ENCODE measurements at places on chromosomes 13 and 19.

- no peak for DNase-seq
Measured at GRCh38 chr13:101614491-101614890, 162.0 kb downstream of the ITGBL1 start.

DNA sequence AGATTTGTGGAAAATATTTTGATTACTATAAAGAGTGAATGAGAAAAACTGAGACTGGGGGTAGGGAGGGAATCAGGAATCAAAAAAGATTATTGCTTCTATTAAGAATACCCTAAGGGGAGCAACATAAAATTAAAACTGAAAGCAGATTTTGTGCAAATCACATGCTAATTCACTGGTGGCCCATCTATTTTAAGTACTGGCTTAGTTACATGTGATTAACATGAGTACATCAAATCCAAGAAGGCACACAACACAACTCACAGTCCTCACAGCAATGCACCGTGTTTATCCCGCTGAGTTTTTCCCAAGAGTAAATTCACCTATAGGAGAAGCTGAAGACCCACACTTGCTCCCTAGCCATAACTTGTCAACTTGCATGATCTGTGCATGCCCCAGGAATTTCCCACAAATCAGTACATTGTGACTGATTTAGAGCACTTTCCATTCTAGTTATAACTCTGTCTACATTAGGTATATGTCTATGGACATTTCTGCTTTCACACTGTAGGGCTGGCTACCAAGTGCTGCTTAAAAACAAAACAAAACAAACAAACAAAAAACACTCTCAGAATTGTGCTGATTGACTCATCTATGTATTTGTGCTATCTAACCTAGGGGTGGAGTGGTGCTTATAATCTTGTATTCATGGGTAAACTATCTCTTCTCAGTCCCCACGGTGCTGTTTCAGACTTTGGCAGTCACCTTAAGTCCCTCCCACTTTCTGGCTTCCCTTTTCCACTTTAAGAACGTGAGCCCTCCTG, 24.3 kb downstream of the AMER2 start:
- DNase-seq = no peak

GRCh38 chr19:42422092-42422900, 4.9 kb downstream of the LIPE start:
- DNase-seq = no peak

DNA sequence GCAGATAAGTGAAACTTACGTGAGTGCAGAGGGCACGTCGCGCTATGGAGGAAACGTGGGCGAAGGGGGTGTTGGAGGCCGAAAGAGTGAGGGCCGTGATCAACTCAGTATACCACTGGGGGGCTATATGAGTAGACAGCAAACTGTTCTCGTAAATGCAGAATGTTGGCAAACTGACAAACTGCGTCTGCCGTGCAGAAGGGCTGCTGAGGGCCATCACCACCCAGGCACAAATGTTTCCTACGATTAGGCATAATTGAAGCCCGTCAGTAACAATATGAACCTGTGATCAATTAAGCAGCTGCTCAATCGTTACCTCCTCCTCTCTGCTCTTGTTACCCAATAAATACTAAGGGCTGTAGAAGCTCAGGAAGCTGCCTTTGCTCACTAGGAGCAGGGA, 17.3 kb upstream of the MADCAM1 start:
- DNase-seq = no peak

DNA sequence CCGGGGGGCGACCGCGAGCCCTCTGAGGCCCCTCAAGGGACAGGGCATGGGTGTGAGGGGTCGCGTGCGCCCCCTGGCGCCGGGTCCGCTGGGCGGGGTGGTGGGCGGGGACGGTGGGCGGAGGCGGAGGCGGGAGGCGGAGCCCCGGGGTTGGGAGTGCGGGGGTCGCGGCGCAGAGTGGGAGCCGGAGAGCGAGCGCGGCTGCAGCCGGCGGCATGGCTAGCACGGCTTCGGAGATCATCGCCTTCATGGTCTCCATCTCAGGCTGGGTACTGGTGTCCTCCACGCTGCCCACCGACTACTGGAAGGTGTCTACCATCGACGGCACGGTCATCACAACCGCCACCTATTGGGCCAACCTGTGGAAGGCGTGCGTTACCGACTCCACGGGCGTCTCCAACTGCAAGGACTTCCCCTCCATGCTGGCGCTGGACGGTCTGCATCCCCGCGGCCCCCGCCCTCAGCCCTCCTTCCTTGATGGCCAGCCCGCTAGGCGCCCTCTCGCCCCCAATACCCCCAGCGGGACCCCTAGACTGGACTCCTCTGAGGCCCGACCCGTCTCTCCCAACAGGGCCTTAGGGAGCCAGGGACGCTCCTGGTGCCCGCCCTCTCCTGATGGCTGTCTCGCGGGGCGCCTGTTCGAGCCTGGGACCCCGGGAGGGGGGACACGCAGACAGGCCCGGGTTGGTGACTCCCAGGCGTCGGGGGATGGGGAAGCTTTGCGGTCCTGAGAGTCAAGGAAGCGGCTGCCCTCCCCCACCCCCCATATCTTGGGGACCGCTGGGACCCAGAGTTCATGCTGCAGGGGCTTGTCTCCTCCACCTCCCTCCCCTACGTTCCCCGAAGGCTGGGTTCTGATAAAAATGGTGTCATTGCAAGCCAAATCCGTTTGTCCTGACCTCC, at the start of gene CLDN10:
Gene CLDN10 (plus strand): TSS at position 182 of the 903 bp plus-strand sequence. CDS start 34 bp downstream, at position 216.
- DNase-seq = no peak

DNA sequence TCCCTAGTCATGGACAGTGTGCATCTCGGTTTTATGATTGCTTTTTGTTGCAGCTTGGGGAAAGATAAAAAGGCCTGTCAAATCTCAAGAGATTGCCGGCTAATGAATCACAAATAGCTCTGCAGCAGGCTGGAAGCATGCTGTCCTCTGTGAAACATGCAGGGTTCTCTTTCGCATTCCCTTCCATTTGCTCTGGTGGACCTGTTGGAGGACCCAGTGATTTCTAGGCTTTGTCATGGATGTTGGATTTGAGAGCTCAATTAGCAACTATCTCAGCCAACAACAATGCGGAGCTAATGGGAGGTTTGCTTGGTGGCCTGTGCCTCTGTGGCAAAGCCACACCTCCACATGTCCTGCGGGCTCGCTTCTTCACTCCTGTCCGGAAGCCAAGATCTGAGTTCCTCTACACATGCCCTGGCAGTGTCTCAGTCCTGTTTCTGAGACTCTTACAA, 418.1 kb upstream of the ARGLU1 start:
- DNase-seq = no peak

DNA sequence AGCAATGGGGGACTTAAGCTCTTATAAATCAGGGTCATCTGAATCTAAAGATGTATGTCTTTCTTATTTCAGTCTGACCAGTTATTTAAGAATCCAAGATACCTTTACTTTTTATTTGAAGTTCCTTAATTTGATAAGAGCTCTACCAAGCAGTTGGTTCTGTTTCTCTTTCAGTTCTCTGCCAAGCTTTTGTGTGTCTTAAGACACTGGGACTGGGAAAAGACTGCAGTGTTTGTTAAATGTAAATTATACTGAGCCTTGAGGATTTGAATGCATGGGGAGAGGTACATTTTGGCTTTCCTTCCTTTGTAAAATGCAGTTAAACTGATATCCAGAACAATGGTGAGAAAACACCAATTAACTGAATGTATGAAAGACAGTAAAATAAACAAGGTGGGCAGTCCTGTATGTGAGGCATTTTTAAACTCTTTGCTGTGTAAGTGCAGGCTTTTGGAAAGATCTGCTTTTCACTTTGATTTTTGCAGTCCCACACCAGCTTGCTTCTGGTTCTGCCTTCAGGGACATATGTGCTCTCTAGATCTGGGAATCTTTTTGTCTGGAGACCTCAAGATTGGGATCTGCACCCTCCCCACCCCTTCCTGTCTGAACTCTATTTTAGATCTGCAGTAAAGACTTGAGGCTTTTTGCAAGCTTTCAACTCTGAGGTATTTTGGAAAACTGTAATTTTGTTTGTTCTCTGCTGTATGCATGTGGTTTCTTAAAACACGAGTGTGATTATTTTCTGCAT, 77.6 kb downstream of the LRCH1 start:
- no peak for DNase-seq

- peak; percentile 54 for DNase-seq
Measured at GRCh38 chr13:51614350-51614786, 30.1 kb downstream of the WDFY2 start.

GRCh38 chr19:18385359-18385674, 641 bp upstream of the GDF15 start:
- DNase-seq = no peak

GRCh38 chr13:93689333-93689732, 462.7 kb downstream of the GPC6 start:
- DNase-seq = no peak

DNA sequence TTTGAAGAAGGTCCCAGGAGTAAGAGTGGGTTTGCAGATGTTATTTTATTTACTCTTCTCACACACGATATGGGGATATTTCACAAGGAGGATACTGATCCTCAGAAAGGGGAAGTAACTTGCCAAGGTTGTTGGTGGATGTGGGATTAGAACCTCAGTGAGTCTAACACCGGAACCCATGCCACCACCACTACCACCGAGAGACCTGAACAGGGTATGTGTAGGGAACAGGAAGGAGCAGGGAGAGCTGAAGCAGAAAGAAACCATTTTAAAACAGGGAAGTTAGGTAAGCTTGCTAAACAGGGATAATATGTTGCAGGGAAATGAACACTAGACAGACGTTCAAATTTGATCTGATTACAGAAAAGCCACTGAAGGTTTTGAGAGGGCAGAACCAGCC, 11.6 kb upstream of the CEACAM3 start:
- DNase-seq = no peak

GRCh38 chr13:76971215-76971614, 20.7 kb upstream of the CLN5 start:
- no peak for DNase-seq

DNA sequence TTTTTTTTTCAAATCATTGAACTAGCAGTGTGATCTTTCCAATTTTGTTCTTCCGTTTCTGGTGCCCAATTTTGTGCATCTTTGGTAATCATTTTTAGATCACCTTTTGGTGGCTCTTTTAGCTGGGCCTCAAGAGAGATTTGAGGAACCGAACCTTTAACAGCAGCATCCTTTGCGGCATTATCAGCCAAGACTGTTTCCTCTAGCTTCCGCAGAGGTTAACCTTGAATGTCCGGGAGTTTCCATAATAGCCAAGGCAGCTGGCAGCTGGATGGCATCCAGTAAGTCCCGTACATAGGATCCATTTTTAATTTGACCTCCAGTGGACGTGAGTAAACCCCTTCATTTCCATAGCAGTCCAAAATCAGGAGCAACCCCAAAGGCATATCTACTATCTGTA, 9.6 kb downstream of the IRGC start:
- DNase-seq = no peak
